ENCODE measurements at places on chromosomes 7 and 10. TPM values are rescaled to one million over a fixed set of nuclear protein-coding genes. Genes with fewer than 3 reads are reported as not detected.

EBLN1 gene
- total RNA-seq = not detected

WDR86 gene
- 0.08 TPM for total RNA-seq

PBLD gene
- total RNA-seq = 2.2 TPM

WNT2 gene
- not detected for total RNA-seq

CH25H gene
- total RNA-seq = not detected

SEM1 gene
- 39.4 TPM for total RNA-seq

ERV3-1 gene
- total RNA-seq = 2.2 TPM

CNTNAP2 gene
- 0.53 TPM for total RNA-seq

NPM3 gene
- 187 TPM for total RNA-seq

GARIN1A gene
- total RNA-seq = not detected

C10orf105 gene
- total RNA-seq = not detected

ETV1 gene
- total RNA-seq = 3.8 TPM
